Activated CD8-positive, alpha-beta memory T cell treated with anti-CD3 and anti-CD28 coated beads for 1 hour (primary cell): ENCODE measurements at places on chromosomes 2 and 18.

DNA sequence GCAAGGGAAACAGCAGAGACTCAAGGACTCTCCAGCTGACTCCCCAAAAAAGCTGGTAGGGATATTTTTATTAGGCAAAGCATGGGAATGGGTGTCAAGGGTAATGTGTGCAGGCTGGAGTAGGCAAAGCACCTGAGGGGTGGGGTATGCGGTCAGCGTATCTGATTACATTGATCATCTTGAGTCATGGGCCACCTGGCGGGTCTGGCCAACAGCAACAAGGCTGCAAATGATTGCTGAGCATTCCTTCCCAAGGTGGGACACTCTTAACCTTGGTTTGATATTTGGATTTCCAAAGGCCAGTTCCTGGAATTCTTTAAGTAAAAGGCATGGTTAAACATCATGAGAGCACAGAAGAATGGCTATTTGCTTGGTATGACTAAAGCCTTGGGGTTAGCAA is 32.6 kb upstream of the CCBE1 start:
- DNase-seq = no peak

GRCh38 chr2:47299555-47299954 is 103.4 kb upstream of the MSH2 start:
- no peak for DNase-seq

DNA sequence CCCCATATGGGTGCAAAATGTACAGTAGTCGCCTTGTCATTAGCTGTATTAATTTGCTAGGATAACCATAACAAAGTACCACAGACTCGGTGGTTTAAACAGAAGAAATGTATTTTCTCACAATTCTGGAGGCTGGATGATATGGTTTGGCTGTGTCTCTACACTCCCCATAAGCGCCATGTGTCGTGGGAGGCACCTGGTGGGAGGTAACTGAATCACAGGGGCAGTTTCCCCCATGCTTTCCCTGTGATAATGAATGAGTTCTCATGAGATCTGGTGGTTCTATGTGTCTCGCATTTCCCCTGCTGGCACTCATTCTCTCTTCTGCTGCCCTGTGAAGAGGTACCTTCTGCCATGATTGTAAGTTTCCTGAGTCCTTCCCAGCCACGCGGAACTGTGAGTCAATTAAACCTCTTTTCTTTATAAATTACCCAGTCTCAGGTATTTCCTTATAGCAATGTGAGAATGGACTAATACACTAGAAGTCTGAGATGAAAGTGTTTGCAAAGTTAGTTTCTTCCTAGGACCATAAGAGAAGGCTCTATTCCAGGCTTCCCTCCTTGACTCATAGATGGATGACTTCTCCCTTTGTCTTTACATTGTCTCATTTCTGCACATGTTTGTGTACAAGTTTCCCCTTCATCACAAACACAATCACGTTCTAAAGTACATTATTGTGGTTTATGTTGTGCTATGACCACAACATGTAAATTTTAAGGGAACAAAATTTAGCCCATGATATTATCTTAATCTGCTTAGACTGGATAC is 1442.6 kb downstream of the SUCLG1 start:
- DNase-seq = no peak

GRCh38 chr2:27796791-27797765 is 25.6 kb downstream of the MRPL33 start:
- DNase-seq = no peak

DNA sequence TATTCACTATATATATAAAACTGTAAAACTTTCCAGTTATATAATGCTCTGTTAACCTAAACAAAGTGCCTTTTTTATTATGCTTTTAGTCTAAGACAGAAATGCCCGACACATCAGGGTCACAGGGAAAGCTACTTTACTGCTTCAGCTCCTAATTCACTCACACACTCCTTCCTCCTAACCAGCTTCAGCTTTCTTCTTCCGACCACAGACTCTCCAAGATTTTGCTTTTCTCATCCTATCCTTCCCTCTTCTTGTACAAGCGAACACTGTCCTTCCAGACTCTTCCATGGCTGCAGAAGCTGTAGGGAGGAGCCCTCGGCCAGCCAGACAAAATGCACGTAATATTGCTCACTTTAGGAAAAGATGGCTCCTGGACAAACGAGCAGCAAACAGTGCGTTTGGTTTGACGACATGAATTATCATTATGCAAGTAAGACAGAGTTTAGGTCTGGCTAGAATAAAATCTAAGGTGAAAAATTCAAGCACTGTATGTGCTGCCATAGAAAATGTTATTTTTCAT is 47.5 kb upstream of the HNRNPA3 start:
- no peak for DNase-seq

GRCh38 chr2:98496750-98497493 is 52.3 kb downstream of the INPP4A start:
- DNase-seq = no peak

- DNase-seq = no peak
Observed at GRCh38 chr18:40769786-40770185, 1185.2 kb upstream of the PIK3C3 start.
